ENCODE measurements at places on chromosomes 4 and X.

- no peak for DNase-seq
Observed at GRCh38 chr4:71029504-71029903, 36.1 kb downstream of the DCK start.

- peak; percentile 90 for DNase-seq
Observed at GRCh38 chr4:77699731-77700210, 94.2 kb downstream of the CXCL13 start.

GRCh38 chr4:6908432-6909112 lies 1.1 kb upstream of the TBC1D14 start:
- peak; percentile 49 for DNase-seq

GRCh38 chr4:7431696-7432530 lies 2.8 kb downstream of the PSAPL1 start:
- no peak for DNase-seq

DNA sequence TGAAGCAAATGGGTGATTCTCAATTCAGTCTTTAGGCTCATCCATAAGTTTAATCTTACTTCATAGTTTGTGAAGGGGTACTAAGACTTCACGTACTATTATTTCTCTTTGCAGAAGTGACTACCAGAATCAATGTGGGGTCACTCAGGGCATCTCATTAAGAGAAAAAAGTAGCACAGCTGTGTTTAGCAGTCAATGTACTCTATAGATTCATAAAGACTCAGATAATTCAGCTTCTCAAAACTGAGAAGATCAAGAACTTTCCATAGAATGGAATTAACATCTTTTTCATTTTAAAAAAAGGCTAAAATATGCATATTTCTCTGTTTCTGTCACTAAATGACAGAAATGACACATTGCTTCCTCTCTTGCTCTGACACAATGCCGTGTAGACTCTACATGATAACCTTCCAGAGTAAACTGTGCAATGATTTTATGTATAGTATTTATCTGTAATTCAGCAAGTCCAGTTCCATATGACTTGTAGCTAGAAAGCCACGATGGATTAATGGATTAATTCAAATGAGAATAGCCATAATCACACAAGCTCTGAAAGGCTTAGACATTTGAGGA lies 20.3 kb upstream of the LSM6 start:
- no peak for DNase-seq

GRCh38 chr4:152691761-152692160 lies 12.0 kb upstream of the TMEM154 start:
- DNase-seq, result no peak

- no peak for DNase-seq
Observed at GRCh38 chr4:24881508-24882196, 31.2 kb downstream of the CCDC149 start.

DNA sequence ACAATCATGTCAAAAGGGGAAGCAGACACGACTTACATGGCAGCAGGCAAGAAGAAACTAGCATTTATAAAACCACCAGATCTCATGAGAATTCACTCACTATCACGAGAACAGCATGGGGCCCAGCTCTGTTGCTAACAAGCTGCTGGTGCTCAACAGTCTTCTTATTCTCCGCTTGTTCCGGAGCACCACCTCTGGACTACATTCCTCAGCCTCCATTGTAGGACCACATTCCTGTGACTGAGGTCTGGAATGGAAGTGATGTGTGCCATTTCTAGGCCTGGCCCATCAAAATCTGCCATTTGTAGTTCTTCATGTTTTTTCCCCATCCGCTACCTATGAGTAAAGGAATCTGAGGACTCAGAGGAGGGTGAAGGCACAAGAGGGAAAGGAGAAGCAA lies 111.5 kb upstream of the PTCHD1 start:
- no peak for DNase-seq

DNA sequence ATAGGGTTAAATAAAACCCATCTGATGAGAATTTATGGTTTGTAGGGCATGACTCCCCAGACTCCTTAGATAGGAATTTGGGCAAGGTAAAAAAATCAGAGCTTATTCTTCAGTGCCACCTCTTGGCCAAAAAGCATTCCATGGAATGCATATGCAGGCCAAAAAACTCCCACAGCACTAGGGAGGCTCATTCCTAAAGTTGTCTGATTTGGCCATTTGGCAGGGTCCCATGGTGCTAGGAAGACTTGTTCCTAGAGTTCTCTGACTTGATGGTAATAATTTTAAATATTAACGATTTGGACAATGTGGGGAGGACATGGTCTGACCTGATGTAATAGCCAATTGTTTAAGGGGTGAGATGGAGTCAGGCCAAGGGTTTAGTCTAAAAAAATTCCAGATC lies 93.0 kb downstream of the SPIN4 start:
- peak; percentile 4 for DNase-seq

GRCh38 chr4:188201851-188202250 lies 62.6 kb downstream of the TRIML1 start:
- no peak for DNase-seq

DNA sequence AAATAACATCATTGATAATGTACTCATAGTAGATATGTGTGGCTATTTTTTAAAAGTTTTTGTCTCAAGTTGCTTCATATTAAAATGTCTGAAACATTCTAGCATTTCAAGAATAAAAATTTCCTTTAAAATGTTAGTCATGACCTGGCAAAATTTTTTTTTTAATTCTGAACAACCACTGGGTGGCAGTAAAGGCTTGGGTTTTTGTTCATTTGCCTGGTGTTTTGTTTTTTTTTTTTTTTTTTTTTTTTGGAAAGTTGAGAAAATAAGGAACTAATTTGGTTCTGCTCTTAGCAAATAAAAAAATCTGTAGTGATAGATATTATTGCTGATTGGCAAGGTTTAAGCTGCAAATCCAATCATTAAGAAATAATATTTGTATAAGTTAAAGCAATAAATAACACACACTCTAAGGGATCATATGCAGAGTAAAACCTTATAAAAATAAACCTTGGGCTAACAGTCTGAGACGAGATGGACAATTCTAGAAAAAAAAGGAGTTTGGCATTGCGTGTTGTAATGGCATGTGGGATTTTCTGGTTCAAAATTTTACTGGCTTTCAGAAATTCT lies 81.4 kb downstream of the CEP44 start:
- peak; percentile 6 for DNase-seq

GRCh38 chrX:79573760-79574159 lies 206.6 kb upstream of the ITM2A start:
- DNase-seq, result no peak

DNA sequence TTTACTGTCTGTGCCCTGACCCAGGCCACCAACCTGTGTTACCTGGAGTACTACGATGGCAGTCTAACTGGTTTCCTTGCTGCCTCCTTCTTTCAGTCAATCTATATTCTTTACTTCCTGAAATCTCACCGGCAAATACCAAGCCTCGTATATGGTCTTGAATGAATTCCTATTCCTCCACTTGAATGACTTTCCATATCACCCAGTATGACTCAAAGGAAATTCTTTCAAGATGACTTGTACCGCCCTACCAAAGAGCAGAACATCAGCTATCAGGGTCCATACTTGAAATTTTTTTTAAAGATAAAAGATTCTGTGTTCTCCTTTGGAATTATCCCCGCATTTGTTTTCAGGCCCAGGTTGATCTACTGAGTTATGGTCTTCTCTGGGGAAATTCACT lies 378.0 kb downstream of the AFF2 start:
- DNase-seq, result peak; percentile 82

DNA sequence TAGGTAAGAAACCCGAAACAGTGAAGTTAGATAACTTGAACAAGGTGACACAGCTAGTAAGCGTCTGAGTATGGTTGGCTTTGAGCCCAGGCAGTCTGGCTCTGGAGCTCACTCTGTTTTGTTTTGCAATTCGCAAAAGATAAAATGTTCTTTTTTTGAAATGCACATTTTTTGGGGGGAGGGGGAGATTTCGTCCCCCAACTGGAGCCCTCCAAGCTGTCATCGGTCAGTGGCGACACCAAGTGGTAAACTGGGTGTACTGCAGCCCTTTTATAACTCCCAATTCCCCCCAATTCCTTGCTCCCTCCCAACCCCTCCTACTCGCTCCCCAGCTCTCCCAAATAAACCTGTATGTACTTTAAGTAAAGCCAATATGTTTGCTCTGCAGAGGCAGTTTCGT lies 2.8 kb upstream of the CLCN5 start:
- peak; percentile 27 for DNase-seq

DNA sequence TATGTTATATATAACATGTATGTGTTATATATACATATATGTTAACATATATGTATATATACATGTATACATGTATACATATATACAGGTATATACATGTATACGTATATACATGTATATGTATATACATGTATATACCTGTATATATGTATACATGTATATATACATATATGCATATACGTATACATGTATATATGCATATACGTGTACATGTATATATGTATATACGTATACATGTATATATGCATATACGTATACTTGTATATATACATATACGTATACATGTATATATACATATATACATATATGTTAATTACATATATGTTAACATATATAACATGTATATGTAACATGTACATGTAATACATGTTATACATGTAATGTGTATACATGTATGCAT lies 1077.3 kb upstream of the ADGRL3 start:
- no peak for DNase-seq

DNA sequence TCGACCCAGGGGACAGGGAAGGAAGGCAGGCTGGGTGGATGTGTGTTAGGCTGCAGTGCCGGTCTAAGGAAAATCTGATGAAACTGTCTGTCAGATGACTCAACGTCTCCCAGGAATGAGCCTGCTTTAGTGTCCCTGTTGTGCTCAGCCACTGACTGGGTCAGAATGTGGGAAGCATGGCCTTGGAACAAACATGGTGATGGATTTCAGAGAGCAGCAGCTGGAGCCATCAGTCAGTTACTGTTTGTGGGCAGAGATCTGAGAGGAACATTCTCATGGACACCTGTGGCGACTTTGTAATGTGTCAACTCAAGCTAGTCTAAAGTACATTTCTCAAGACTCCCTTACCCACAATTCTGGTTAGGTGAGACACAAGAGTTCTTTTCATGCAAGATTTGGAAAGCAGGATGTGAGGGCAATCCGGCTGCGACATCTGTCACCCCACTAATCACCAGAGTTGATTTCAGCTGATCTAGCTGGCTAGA lies 63.2 kb downstream of the ANAPC10 start:
- DNase-seq, result peak; percentile 84

DNA sequence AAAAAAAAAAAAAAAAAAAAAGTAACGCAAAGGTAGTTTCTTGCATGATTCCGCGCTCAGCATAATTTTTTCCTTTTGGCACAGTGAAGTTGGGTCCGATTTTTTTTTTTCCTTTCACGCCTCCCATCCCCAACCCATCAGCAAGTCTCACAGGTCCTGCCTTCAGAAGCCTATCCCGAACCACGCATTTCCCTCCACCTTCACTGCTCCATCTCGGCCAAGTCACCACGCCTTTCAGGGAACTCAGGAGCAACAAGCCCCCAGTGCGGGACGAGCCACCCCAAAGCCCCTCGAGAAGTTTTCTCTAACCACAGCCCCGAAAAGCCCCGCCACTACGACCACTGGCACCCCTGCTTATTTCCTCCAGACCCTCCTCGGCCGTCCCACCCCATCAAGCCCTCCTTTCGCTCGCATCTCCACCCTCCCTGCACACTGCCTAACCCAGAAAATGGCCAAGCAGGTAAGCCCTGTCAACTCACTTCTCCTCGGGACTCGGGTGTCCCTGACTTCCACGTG lies 1.0 kb downstream of the SLBP start:
- DNase-seq, result no peak

- DNase-seq, result no peak
Observed at GRCh38 chrX:36961590-36961989, 46.6 kb upstream of the FAM47C start.

- no peak for DNase-seq
Observed at GRCh38 chr4:70008771-70009170, 13.0 kb downstream of the STATH start.

GRCh38 chrX:7024850-7025249 lies 122.7 kb upstream of the STS start:
- DNase-seq, result no peak

- peak; percentile 82 for DNase-seq
Observed at GRCh38 chrX:73577361-73577760, 14.4 kb downstream of the CHIC1 start.

All from astrocyte (in vitro differentiated cells and primary cell).